ENCODE measurements at places on chromosomes 16 and 17. TPM values are rescaled to one million over a fixed set of nuclear protein-coding genes. Genes with fewer than 3 reads are reported as not detected.

Gene KRTAP4-4
- polyA plus RNA-seq, result not detected

- H3K27me3 ChIP-seq, result peaks cover 64% of the 10 kb centered on the region
- H3K36me3 ChIP-seq, result no peaks in the 10 kb centered on the region
- no peak overlapping the region for H3K27ac ChIP-seq
Measured at GRCh38 chr17:49015179-49015923, 18.2 kb downstream of the IGF2BP1 start.

DNA sequence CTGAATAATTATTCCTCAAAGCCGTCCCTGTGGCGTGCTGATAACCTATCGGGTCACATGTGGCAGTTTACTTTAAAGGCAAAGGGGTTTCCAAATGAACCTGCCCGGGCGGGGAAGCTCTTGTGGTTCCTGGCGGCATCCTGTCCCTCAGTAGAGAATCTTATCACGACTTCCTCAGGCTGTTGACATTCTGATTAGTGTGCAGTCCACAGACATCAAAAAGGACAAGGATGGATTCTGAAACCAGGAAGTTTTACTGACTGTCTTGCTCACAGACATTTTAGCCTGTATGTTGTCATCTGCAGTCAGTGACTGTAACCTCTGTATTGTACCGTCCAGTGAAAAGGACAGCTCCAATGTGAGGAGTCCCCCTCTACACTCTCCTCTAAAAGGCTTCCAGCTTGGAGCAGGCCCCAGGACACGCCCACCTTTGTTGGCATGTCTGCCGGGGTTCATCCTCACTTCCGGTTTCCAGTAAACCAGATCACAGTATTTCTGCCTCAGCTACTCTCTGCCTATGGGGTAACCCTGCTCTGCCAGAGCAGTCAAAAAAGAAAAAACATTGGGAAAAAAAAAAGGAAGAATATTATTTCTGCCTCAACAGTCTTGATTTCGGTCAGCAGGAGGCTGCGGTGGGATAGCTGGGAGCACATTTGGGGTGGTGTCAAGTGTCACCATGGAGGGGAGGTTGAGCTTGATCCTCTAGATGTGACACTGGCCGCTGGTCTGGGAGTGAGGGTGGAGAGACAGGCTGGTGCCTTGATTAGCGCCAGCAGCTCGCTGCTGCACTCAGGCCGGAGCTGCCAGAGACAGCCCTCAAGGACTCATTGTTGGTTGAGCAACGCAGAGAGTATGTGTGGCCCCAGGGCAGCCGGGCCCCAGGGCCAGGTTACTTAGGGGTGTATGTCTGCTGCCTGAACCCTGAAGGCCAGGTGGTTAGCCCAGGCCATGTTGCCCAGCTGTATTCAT, 89.0 kb upstream of the DNAH17 start:
- no peak overlapping the region for H3K4me3 ChIP-seq
- no peaks in the 10 kb centered on the region for H3K36me3 ChIP-seq
- H3K27ac ChIP-seq, result peak overlapping the region; percentile 53

- no peak for DNase-seq
- no peaks in the 10 kb centered on the region for H3K27me3 ChIP-seq
- H3K4me1 ChIP-seq, result no peaks in the 10 kb centered on the region
Measured at GRCh38 chr16:87996962-87997880, 46.0 kb downstream of the BANP start.

GRCh38 chr16:73047536-73048291, at the start of gene ZFHX3:
TSS of gene ZFHX3 (minus strand) at chr16:73048128. CDS start at chr16:72960145, 87,983 bp downstream.
- H3K36me3 ChIP-seq, result no peaks in the 10 kb centered on the region
- H3K4me3 ChIP-seq, result peak within 1 kb of the TSS; percentile 98
- H3K4me1 ChIP-seq, result peaks cover 84% of the 10 kb centered on the region
- no peaks in the 10 kb centered on the region for H3K27me3 ChIP-seq

DNA sequence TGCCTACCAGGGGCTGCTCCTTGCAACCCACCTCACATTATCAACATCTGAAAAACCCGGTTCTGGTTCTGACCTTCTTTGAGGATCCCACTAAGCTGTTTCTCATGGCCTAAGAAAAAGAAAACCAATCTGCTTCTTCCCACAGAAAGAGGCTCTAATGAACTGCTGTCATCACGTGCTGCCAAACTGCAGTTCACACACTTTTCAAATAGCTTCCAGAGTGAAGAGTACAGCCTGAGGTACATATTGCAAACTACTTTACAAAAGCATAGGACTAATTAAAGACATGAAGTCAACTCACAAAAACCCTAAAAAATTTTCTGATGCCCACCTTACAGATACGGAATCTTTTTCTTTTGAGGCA, 36.7 kb downstream of the SMG6 start:
- H3K36me3 ChIP-seq, result no peaks in the 10 kb centered on the region
- H3K27me3 ChIP-seq, result no peaks in the 10 kb centered on the region
- H3K4me3 ChIP-seq, result no peak overlapping the region
- no peak overlapping the region for H3K27ac ChIP-seq

DNA sequence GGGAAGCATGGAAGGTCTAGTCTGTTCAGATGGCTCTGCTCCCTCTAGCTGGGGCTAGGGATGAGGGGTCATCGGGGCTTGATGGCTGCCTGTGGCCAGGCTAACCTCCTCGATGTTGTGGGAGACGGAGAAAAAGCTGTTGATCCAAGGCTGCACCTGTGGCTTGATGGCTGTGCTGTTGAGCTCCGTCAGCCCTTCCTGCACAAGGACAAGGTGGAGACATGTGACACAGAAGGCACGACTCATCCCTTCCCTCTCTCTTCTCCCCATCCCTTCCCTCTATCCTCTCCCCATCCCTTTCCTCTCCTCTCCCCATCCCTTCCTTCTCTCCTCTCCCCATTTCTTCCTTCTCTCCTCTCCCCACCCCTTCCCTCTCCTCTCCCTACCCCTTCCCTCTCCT, 28.2 kb downstream of the FCSK start:
- no peaks in the 10 kb centered on the region for H3K36me3 ChIP-seq
- H3K4me1 ChIP-seq, result peaks cover 5% of the 10 kb centered on the region
- no peak overlapping the region for H3K4me3 ChIP-seq
- H3K27ac ChIP-seq, result no peak overlapping the region
- DNase-seq, result peak; percentile 12

Gene CA5A
- 0.08 TPM for polyA plus RNA-seq

- H3K27ac ChIP-seq, result no peak overlapping the region
- DNase-seq, result no peak
Measured at GRCh38 chr16:56363781-56364565, 61.4 kb downstream of the AMFR start.

Gene PRSS8
- 0.23 TPM for polyA plus RNA-seq

- H3K36me3 ChIP-seq, result no peaks in the 10 kb centered on the region
- no peak overlapping the region for H3K4me3 ChIP-seq
- no peak overlapping the region for H3K27ac ChIP-seq
- no peak for DNase-seq
- H3K27me3 ChIP-seq, result no peaks in the 10 kb centered on the region
- H3K4me1 ChIP-seq, result no peaks in the 10 kb centered on the region
Measured at GRCh38 chr17:2547176-2547575, 35.5 kb upstream of the METTL16 start.

GRCh38 chr16:8901320-8901861, 19.2 kb downstream of the LITAFD start:
- no peak for DNase-seq
- no peaks in the 10 kb centered on the region for H3K27me3 ChIP-seq
- H3K36me3 ChIP-seq, result peaks cover 100% of the 10 kb centered on the region
- H3K27ac ChIP-seq, result no peak overlapping the region
- no peak overlapping the region for H3K4me3 ChIP-seq

DNA sequence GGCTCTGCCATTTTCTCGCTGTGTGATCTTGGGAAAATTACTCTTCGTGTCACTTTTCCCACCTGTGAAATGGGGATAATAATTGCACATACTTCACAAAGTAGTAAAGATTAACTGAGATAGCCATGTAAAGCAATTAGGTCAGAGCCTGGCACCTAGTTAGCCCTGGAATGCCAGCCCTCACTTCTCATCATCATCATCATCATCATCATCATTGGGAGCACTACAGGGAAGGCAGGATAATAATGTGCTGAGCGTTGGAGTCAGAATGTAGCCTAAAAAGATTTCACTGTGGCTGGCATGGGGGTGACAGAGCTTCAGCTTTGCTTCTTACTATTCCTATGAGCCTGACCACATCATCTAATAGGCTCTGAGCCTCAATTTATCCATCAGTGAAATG, 362.6 kb downstream of the TOX3 start:
- H3K27ac ChIP-seq, result no peak overlapping the region
- H3K27me3 ChIP-seq, result no peaks in the 10 kb centered on the region
- H3K36me3 ChIP-seq, result no peaks in the 10 kb centered on the region

- no peak for DNase-seq
- no peaks in the 10 kb centered on the region for H3K27me3 ChIP-seq
- no peak overlapping the region for H3K27ac ChIP-seq
Measured at GRCh38 chr16:20004931-20005330, 68.8 kb downstream of the GPR139 start.

DNA sequence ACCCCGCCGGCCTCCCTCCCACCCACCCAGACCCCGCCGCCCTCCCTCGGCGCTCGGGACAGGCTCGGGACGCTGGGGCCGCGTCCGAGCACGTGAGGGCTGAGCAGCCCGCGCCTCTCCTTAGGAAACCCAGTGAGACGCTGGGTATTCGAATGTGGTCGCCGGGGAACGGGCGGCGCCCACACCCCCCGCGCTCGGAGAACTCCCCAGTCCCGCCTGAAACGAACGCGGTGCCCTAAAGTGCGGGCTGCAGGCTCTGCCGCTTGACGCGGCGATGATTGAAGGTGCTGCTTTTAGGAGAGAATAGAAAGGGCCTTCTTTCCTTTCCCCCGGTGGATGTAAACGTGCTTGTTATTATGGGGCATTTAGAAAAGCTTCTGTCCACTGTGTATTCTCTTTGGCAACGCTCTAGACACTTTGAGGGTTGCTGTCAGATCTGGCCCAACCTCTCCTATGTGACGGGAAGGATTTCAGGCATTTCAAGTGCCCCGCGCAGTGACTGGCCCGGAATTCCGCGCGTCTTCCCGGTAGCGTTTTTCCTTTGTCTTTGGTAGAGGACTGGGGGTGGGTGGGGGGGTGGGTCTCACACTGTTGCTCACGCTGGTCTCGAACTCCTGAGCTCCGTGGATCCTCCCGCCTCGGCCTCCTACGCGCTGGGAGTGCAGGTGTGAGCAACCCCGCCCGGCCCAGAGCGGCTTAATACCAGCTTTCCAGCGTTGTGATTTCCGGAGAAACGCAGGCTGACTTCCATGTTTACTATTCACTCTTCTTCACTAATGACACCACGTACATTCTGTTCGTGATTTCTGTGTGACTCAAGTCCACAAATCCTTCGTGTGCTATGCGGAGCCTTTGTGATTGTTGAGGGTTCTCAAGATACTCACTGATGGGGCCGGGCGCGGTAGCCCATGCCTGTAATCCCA, 21.8 kb upstream of the FOXK2 start:
- H3K27me3 ChIP-seq, result no peaks in the 10 kb centered on the region
- peaks cover 2% of the 10 kb centered on the region for H3K4me1 ChIP-seq
- peak overlapping the region; percentile 69 for H3K4me3 ChIP-seq
- no peak for DNase-seq
- H3K27ac ChIP-seq, result peak overlapping the region; percentile 92
